ENCODE measurements at places on chromosomes 2 and 18.

DNA sequence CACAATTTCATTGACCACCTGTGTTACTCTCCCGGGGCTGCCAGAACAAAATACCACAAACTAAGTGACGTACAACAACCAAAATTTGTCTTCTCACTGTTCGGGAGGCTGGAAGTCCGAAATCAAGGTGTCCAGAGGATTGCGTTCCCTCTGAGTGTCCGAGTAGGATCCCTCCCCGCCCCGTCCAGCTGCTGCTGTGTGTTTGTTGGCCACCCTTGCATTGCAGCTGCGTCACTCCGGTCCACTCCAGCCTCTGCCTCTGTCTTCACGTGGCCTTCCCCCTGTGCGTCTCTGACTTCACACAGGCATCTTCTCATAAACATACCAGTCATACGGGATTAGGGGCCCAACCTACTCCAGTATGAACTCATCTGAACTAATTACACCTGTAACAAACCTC is 251.8 kb upstream of the SMIM21 start:
- no peak for DNase-seq

DNA sequence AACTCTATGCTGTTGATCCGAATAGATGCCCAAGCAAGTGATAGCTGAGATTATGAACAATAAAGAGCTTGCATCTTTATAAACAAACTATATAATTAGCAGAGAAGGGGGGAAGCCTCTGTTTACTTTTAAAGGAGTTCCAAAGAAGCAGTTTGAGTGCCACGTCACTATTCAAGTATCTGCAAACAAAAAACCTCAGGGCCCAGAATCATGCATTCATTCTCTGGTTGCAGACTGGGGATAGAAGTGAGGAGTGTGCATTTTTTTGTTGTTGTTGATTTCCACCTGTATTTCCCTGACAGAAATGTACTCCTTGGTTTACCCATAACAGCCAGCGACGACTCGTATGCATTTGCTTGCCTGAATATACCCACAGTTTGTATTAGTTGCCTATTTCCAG is 264.3 kb downstream of the PTGR3 start:
- no peak for DNase-seq

DNA sequence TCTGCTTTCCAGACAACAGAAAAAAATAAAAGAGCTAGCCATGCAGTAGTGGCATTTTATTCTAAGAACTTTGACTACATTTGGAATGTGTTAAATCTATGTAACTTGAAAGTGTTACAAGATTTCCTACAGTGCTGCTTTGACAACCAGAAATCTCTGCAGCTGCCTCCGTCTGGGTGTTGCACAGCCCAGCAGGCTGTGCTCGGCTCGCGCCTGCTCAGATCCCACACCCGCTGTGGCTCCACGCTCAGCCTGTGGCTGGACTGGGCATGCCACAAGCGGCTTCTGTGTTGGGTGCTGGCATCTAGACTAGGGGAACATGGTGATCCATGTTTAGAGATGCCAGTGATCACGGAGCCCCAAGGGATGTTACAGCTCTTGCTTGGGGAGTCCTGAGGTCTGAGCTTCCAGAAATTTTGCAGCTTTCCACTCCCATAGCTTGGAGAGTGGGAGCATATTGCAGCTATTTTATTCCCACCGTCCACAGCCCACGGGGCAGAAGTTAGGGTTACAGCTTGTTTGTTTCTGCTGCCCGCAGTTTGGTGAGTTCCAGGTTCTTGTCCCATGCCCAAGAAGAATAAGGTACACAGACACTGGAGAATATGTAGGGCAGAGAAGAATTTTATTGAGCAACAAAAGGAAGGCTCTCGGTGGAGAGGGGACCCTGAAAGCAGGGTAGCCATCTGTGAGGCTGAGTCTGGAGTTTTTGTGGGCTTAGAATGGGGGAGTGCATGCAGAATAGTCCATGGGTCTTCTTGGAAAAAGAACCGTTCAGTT is 44.1 kb downstream of the FAM171B start:
- DNase-seq = no peak

- no peak for DNase-seq
Measured at GRCh38 chr18:21669736-21670285, 34.8 kb downstream of the ABHD3 start.

DNA sequence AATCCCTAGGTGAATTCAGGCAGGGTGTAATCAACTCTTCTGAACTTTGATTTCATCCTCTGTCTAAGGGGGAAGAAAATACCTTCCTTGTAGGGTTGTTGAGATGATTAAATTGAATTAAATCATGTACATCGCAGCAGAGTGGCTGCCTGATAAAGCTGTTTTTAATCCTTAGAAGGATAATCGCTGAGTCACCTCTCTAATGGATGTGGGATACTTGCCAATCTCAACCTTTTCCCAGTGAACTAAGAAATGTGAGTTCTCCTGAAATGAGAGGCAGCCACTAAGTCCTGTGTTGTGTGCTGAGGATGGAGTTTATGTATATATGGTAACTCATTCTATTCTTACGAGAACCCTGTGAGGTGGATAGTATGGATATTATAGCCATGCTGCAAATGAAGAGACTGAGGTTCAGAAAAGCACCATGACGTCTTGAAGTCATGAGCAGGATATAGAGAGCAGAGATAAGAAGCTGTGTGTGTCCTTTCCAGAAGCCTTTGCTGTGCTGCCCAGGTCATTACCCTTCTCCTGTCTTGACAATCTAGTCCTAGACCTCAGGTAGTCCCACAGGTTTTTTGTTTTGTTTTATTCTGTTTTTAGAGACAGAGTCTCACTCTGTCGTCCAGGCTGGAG is 93.3 kb downstream of the HNRNPLL start:
- DNase-seq = no peak

- DNase-seq = no peak
Measured at GRCh38 chr2:217618744-217619143, 384.1 kb downstream of the TNS1 start.

Data from ELF-1 (cell line).